ENCODE measurements at places on chromosomes 12 and 14.

DNA sequence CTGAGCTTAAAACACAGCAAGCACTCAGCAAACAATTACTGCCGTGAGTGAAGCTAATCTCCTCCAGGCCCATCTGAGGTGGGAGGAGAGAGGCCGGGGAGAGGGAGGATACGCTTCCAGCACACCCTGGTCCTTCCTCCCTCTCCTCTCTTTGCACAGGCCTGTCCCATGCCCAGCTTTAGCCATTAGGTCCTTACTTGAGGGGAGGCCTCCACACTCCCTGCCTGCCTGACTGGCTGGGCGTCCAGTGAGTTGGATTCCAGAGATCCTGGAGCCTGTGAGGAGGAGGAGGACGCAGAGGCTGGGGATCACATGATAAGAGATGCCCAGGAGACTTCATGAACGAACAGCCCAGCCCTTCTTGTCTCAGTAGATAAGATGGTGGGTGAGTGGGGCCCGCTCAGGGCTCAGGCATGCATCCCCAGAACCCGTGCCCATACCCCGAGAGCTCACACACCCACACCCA is 65.1 kb upstream of the NCOR2 start:
- no peak for DNase-seq

DNA sequence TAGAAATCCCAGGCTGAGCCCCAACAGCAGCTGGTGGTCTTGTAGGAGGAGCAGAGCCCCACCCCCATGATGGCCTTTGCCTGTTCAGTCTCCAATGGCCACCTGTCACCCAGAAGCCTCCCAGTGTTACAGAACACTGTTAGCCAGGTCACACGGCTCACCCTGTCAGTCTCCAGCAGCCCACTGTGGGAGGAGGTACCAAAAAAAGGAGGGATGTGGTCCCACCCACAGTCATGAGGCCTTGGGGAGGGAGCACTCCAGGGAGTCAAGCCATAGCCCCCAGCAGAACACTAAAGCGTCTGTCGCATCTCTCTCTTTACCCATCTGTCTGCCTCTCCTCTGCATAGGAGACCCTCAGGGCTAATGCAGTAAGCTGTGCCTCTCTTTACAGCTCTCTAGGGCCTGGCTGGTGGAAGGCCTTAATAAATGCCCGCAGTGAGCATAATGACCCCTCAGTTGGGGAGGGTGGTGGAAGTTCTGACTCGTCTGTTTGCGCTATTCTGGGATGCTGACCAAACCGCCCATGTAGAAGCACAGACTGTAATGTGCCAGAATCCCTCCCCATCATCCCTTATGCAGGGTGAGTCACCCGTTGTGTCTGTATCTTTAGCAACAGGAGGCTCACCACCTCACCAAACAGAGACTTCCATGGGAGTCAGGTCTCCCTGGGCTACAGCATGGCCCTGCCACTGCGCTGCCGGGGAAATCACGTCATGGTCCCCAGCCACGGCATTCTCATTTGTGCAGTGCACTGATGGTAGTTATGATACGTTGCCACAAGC is 14.6 kb downstream of the C14orf132 start:
- no peak for DNase-seq

DNA sequence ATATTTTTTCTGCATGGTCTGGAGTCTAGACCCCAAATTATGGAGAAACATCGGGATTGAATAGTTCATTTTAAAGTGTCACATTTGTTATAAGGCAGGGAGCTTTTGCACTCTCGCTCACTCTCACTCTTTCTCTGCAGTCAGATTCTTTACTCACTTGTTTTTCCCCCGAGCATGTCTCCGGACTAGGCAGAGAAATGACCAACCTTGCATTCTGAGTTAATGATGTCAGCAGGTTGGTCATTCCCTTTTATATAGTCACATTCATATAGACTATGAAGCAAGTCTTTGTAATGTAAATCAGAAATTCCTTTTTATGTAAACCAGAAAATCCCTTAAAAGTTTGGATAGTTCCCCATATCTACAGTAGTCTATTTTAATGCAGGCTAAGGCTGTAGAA is 4.1 kb downstream of the C12orf75 start:
- DNase-seq = no peak

- DNase-seq = no peak
Observed at GRCh38 chr14:54627540-54628363, 60.8 kb downstream of the SAMD4A start.
